ENCODE measurements at places on chromosomes 2 and 18.

DNA sequence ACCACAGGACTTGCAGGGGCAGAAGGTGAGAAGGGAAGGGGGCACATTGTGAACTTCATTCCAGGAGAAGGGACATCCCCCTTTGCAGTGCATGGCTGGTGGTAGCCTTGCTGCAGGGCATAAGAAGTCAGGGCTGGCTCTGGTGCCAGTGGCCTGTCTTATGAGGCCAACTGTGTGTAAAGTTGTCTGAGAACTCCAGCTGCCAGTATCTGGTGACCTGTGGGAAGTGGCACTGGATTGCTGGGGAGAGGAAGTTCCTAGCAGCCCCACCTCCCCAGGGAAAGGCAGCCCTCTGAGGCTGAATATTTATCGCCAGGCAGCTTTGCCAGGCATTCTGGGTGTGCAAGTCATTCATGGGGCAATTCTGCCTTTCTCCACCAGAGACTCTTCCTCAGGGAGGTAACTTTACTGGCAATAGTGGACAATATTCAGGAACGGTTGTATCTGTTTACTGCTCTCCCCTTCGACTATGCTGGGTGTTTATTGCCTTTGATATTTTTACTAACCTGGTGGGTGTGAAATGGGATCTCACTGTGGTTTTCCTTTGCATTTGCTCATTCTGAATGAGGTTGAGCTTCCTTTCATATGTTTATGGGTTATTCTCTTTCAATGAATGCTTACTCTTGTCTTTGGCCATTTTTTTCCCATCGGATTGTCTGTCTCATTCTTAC lies 12.3 kb downstream of the TRPM8 start:
- DNase-seq: no peak

GRCh38 chr2:179646862-179647587 lies 214.4 kb downstream of the ZNF385B start:
- DNase-seq: no peak

GRCh38 chr18:3485153-3486149 lies 35.5 kb downstream of the TGIF1 start:
- DNase-seq: no peak

GRCh38 chr2:201059961-201060755 lies 11.3 kb downstream of the HYCC2 start:
- DNase-seq: no peak

- DNase-seq: no peak
Measured at GRCh38 chr2:70639841-70640436, 86.3 kb upstream of the TGFA start.

Measured in frontal cortex (tissue), 4 donors.